MCF 10A (cell line): ENCODE measurements at places on chromosomes 7 and 10. TPM values are rescaled to one million over a fixed set of nuclear protein-coding genes. Genes with fewer than 3 reads are reported as not detected.

The MARVELD1 gene
- total RNA-seq: 51.0 and 54.9 TPM in 2 replicates

- no peak overlapping the region for H3K4me3 ChIP-seq
- peaks cover 7% of the 10 kb centered on the region for H3K36me3 ChIP-seq
- DNase-seq: peak; percentile 6
Measured at GRCh38 chr7:133344275-133344674, 91.4 kb downstream of the EXOC4 start.

GRCh38 chr7:158365267-158365666 is 222.4 kb downstream of the PTPRN2 start:
- H3K4me3 ChIP-seq: no peak overlapping the region
- no peak for DNase-seq
- no peak overlapping the region for H3K27ac ChIP-seq
- no peaks in the 10 kb centered on the region for H3K27me3 ChIP-seq
- H3K4me1 ChIP-seq: no peaks in the 10 kb centered on the region
- peaks cover 4% of the 10 kb centered on the region for H3K36me3 ChIP-seq

DNA sequence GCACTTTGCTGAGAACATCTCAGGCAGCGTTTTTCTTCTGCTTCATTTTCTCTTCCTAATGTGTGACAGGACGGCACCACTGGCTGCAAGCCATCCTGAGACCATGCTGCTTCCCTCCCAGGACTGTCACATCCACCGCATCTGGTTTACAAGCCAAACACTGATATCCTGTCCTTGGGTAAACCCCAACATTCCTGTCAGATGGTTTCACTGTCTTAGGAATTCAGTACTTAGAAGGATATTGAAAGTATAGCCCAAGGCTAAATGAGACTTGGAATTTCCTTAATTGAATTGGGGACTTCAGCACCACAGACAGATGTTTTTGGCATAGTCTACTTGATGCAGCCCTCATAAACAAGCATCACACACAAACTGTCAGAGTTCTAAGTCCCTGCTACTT is 74.2 kb upstream of the PLXNA4 start:
- no peaks in the 10 kb centered on the region for H3K27me3 ChIP-seq
- no peak overlapping the region for H3K4me3 ChIP-seq

DNA sequence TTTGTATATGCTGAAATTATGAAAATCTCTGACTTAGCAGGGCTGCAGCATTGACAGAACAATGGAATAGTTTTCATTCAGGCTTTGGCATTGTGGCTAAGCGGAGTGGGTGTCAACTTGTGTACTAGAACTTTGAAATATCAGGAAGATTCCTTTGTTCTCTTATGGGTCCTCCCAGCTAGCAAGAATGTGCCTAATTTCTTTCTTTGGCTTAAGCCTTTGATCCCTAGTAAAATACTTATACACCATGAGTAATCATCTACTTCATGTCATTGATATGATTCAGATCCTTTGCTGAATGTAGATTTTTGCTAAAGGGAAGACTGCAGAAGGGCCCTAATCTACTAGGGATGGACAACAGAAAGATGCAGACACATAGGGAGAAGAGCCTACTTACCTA is 6.2 kb downstream of the AVL9 start:
- H3K4me1 ChIP-seq: peaks cover 30% of the 10 kb centered on the region
- peak overlapping the region; percentile 75 for H3K27ac ChIP-seq
- H3K36me3 ChIP-seq: peaks cover 19% of the 10 kb centered on the region
- no peaks in the 10 kb centered on the region for H3K27me3 ChIP-seq

DNA sequence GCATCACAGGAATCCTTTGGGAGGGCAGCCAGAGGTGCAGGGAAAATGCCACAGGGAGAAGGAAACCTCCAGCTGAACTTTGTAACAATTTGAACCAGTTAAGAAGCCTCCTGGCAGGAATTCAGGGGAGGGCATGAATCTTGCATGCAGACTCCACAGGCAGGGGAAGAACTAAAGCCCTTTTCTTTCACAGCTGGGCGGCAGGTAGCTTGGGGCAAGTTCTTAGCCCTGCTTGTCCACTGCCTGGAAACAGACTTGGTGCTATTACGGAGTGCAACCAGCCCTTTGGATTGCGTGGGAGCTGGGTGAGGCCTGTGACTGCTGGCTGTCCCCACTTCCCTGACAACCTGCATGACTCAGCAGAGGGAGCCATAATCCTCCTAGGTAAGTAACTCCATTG is 51.7 kb upstream of the ADAM12 start:
- H3K27ac ChIP-seq: peak overlapping the region; percentile 57
- no peaks in the 10 kb centered on the region for H3K27me3 ChIP-seq
- DNase-seq: peak; percentile 78
- H3K4me1 ChIP-seq: peaks cover 15% of the 10 kb centered on the region

DNA sequence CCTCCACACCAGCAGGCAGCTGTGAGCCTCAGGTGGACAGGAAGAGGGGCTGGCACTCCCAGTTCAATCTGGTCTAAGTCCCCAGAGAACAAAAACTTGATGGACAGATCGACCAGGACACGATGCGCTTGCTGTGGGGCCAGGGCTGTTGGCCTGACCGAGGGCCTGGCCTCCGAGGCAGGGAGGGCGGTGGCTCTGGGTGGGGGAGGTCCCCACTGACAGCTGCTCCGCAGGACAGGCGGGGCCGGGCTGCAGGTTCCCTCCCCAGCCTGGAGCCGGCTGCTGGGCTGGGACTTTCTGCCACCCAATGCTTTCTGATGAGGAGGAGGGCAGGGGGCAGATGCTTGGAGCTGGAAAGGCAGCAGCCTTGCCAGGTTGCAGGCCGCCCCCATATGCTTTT is 37.4 kb upstream of the ADGRA1 start:
- H3K27me3 ChIP-seq: no peaks in the 10 kb centered on the region
- no peaks in the 10 kb centered on the region for H3K36me3 ChIP-seq
- no peaks in the 10 kb centered on the region for H3K4me1 ChIP-seq
- no peak for DNase-seq
- H3K4me3 ChIP-seq: no peak overlapping the region
- no peak overlapping the region for H3K27ac ChIP-seq

- H3K36me3 ChIP-seq: no peaks in the 10 kb centered on the region
- H3K4me1 ChIP-seq: no peaks in the 10 kb centered on the region
- no peak overlapping the region for H3K27ac ChIP-seq
- no peak for DNase-seq
- peaks cover 47% of the 10 kb centered on the region for H3K27me3 ChIP-seq
Measured at GRCh38 chr7:25788371-25788770, 363.6 kb upstream of the NFE2L3 start.
